Activated CD8-positive, alpha-beta memory T cell treated with anti-CD3 and anti-CD28 coated beads for 1 hour (primary cell): ENCODE measurements at places on chromosomes 6 and 20.

DNA sequence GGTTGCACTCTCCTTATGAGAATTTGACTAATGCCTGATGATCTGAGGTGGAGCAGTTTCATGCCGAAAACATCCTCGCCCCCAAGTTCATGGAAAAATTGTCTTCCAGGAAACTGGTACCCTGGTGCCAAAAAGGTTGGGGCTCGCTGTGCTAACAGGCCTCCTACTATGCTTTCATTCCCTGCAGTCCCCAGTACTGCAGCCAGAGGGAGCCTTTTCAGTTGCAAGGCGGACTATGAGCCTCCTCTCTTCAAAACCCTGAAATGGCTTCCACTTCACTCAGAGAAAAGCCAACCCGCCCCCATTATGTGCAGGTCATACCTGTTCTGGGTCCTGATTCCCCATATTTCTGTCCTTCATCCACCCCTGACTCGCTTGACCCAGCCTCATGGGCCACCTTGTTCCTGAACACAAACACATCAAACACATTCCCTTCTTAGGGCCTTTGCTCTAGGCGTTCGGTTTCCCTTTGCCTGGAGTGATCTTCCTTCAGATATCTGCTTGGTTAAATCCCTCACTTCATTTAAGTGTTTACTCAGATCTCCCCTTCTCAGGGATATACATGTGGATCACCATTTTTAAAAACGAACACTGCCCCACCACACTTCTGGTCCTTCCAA, 173.7 kb downstream of the PHACTR1 start:
- DNase-seq, result no peak

GRCh38 chr6:1251198-1252155, 60.4 kb upstream of the FOXQ1 start:
- DNase-seq, result no peak

- DNase-seq, result no peak
Observed at GRCh38 chr6:170102038-170102437, 188.8 kb downstream of the DLL1 start.

- no peak for DNase-seq
Observed at GRCh38 chr20:64239449-64240242, 15.9 kb upstream of the PCMTD2 start.

DNA sequence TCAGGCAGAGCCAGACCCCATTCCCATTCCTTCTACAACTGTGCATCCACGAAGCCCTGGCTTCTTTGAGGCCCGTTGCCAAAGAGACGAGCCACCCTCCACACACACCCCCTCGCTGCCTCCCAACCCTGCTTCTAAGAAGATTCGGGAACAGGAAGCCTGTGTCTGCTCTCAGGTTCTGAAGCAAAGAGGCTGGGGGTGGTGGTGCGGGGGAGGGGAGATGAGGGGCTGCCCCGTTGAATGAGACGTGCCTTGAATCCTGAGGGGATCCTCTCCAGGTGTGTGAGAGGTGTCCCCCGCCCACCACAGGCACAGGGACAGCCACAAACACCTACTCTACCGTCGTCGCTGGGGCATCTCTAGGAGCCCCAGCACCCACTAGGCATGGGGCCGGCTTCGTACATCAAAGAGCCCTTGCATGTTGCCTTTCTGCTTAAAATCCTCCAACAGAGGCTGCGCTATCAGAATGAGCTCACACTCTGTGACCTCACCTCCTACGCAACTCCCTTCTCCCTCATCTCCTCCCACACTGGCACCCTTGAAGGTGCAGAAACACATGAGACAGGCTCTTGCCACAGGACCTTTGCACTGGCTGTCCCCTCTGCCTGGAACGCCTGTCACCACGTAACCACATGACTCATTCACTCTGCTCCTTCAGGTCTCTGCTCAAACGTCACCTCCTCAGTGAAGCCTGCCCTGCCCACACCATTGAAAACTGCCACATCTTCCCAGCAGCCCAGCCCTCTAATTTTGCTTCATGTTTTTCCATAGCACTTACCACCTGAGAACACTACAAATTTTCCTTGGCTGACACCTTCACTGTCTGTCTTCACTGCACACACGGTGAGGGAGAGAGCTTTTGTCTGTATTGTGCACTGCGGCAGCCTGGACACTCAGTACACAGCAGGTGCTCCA, 58.5 kb downstream of the PREX1 start:
- DNase-seq, result peak; percentile 82

DNA sequence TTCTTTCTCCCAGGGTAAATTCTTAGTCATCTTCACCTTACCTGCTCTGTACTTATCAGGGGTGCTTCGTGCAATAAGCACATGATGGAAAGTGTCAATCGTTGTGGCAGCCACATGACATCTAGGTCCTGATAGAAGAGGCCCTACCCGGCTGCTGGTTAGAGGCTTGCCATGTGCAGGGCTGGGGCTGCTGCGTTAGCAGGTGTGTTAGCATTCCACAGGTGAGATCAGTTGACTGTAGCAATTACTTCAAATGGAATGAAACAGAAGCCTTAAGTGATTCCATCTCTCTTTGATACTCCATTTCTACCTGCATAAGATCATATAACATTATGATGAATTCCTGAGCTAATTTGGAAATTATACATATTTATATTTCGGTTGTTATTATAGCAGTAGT, 127.0 kb downstream of the UST start:
- no peak for DNase-seq

DNA sequence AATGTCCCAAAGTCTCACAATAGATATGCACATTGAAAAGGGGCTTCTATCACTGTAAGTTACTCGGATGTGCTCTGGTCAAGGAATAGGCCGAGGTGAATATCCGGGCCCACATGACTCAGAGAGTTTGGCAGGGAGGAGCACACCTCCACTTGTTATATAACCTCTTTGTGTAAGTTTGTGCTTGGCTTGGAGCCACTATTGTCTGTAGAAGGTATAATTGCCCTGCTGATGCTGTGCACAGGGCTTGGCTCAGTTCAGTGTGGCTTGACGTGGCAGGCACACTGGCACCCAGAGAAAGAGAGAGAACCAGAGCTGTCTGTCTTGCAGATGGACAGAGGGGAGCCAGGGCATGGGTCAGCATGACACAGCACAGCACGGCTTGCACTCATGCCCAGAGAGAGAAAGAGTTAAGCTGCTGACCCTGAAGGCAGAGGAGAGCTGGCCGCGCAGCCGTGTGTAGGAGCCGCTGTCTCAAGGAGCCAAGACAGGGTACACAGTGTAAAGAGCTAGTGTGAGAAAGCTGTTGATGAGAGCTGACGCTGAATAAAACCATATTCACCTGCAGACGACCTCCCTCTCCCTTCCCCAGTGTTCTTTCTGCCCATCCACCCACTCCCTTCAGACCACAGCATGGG, 482.5 kb downstream of the C6orf118 start:
- DNase-seq, result no peak

- no peak for DNase-seq
Observed at GRCh38 chr6:91114123-91114708, 527.3 kb upstream of the MAP3K7 start.

DNA sequence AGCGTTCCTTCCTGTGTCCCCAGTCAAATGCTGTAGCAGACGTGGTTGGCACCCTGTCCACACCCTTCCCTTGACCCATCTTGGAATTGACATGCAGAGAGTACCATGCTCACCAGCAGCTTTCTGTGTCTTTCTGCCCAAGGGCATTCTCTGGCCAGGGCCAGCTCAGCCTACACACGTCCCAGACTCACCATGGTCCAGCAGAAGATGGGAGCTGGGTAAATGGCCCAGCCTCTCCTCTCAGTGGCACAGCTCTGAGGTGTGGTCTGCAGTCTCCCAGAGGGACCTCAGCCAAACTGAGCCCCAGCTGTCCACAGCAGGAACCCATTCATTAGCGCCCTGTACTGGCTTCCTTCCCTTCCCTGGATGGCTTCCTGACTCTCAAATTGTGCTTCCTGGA, 31.1 kb upstream of the BLCAP start:
- DNase-seq, result no peak

DNA sequence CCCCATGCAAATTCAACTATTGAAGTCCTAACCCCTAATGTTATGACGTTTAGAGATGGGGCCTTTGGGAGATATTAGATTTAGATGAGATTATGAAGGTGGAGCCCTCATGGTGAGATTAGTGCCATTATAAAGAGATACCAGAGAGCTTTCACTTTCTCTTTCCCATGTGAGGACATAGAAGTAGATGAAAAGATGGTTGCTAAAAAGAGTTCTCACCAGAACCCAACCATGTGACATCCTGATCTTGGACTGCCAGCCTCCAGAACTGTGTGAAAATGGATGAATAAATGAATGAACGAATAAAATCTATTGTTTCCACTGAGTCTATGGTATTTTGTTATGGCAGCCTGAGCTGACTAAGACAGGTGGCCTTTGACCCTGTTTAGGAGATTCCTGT, 50.6 kb upstream of the FBXO30 start:
- DNase-seq, result no peak

DNA sequence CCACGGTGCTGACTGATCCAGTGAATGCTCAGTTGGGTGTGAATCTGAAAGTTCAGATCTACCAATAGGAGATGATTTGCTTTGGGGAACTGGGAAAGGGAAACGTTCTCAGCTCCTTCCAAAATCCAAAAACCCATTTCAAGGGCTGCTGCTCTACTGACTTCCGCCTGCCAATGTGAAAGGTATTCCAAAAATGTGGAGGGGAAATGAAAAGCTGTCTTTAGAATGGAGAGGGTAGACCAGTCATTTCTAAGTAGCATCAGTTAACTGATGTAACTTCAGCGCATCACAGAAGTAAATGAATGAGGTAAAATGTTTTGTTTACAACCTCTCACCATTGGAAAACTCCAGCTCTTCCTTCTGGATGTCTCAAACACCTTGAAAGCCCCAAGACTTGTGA, 19.6 kb upstream of the EYA2 start:
- no peak for DNase-seq

- no peak for DNase-seq
Observed at GRCh38 chr6:82227770-82228169, 19.8 kb downstream of the IBTK start.

GRCh38 chr6:163965426-163966348, 551.2 kb downstream of the QKI start:
- DNase-seq, result no peak

DNA sequence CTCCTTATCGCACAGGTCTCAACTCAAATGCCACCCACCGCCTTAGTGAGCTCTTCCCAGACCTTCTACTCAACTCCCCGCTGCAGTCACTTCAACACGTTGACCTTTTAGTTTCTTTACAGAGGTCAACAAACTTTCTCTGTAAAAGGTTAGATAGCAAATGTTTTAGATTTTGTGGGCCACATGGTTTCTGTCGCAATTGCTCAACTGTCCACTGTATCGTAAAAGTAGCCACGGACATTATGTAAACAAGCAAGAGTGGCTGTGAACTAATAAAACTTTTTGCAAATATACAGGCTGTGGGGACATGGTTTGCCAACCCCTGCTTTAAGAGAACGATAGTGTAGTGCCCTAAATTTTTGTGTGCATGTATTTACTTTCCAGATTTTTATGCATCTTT, 247.6 kb upstream of the TSHZ2 start:
- DNase-seq, result no peak

DNA sequence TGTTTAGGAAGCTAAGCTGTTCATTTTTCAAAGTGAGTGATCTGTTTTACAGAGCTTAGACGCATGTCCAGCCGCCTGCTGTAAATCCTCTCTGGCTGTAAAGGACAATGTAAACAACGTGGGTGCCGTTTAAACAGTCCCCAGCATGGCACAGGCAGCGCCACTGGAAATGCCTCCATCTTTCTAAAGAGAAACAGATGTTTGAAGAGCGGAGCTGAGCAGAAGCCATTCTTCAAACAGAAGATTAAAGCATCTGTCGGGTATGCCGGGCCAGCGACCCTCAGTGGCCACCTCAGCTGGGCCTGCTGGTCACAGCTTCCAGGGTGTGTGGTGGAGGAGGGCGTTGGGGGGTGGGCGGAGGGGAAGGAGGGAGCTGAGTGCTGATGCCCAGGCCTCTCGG, 138.6 kb downstream of the ERMARD start:
- no peak for DNase-seq

DNA sequence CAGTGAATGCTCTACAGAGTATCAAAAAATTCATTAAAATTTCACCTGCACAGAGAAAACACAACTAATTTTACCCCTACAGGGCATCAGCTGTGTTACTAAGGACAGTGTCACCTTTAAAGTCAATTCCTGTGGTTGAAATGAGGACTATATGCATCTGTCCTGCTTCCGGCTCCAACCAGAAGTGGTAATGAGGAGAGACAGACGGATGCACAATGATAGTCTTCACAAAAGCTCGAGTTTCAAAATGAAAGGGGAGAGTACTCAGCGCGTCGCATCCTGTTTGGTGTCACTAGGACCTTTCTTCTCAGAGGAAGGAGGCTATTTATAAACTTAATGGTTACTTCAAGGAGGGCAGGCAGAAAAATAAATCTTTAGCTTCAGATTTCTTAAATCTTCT, 86.5 kb downstream of the LYRM4 start:
- peak; percentile 5 for DNase-seq

GRCh38 chr6:146949425-146949824, 254.8 kb upstream of the STXBP5 start:
- DNase-seq, result no peak

- no peak for DNase-seq
Observed at GRCh38 chr20:36599912-36600345, 5.7 kb upstream of the RAB5IF start.

GRCh38 chr20:47231382-47232039, 125.0 kb downstream of the ZMYND8 start:
- DNase-seq, result no peak

DNA sequence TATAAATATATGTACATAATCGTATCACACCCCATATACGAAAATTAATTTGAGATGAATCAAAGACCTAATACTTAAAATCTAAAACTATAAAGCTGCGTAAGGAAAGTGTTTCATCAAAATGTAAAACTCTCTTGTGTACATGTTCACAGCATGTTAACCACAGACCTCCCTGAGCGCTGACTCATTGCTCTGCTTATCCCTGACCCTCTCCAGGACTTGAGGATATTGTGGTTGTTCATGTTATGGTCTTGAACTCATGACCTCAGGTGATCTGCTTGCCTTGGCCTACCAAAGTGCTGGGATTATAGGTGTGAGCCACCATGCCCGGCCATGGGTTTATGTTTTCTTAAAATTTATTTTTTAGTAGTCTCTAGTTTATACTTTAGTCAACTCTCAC, 14.2 kb downstream of the FAM83B start:
- DNase-seq, result no peak

- no peak for DNase-seq
Observed at GRCh38 chr6:112156668-112157067, 69.3 kb downstream of the FAM229B start.

DNA sequence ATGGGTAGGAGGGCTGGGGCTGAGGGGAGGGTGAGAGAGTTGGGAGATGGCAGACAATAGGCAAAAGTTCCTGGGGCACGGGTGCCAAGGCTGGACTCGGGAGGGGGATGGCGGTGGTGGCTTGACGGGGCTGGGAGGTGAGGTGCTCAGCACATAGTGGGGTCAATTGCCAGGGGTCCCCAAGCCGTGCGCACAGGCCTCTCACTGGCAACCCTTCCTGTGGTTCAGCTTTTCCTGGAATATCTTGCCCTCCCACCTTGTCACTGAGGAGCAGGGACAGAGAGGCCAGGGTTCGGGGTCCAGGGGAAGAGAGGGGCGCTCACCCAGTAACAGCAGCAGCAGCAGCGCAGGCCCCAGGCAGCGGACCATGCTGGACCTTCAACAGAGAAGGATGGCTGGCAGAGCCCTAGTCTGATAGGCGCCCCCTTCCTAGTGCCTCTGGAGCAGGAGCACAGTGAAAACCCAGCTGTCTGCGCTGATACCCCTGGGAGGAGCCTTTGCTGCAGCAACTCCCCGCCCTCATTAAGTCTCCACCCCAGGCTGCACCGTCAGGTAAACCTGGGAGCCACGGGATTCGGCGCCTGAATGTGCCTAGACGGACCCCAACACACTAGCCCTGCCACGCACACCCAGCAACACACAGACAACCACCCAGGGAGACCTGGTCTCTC, at the start of gene GFRA4:
Gene GFRA4, minus strand, starts transcription at position 369 of the 671 bp plus-strand sequence. Its CDS starts 0 bp downstream, at position 369.
- DNase-seq, result no peak
